CD4-positive, alpha-beta T cell treated with Interleukin-2 at 100 ng/mL for 4 hours (primary cell): ENCODE measurements at places on chromosomes 12 and 14.
A peak's percentile ranks its signal among the peaks of the same experiment; 100 is the strongest.

DNA sequence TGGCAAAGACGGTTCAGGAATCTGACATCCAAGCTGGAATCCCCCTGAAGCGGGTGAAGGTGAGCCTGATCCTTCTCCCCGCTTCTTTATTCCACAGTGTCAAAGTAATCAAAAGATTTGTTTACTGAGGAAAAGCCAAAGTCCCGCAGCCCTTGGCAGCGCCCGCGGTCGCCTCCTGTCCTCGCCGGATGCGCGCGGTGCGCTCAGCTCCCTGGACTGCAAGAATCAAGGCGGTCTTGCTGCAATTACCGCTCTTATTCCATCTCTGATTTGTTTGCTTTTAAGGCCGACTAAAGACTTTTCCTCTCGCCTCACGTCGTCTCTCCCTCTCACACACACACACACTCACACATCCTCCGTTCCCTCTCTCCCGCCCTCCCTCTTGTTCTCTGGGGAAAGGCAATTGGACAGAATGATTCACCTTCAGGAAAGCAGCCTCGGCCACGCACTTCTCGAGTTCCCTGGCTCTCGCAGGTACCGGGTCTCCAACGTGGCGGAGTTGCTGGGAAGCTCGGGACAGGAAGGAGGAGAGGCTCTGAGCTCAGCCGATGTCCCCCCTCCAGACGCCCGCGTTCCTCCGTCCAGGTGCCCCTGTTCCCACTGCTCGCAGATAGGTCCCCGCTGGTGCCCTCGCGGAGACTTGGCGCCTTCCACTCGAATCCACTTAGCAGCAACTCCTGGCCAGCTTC lies 68.6 kb upstream of the USP15 start:
- no peak for DNase-seq

DNA sequence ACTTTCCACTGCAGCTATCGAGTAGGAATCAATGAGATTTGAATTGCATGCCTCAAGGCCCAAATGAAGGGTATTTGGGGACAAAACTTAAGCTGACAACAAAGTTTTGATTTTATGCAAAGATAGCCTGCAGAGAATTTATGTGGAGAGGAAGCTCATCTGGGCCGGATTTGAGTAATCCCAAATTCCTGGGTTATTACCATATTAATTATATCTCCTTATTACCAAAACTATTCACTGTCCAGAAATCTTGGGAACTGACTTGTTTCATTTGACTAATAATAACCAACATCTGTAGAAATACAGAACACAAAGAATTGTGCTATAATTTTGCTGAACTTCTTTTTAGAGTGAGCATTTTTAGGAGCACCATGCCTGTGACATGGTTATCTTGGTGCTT lies 70.4 kb downstream of the KITLG start:
- DNase-seq, result no peak

- no peak for DNase-seq
Measured at GRCh38 chr14:28742171-28742846, 24.3 kb upstream of the FOXG1 start.

DNA sequence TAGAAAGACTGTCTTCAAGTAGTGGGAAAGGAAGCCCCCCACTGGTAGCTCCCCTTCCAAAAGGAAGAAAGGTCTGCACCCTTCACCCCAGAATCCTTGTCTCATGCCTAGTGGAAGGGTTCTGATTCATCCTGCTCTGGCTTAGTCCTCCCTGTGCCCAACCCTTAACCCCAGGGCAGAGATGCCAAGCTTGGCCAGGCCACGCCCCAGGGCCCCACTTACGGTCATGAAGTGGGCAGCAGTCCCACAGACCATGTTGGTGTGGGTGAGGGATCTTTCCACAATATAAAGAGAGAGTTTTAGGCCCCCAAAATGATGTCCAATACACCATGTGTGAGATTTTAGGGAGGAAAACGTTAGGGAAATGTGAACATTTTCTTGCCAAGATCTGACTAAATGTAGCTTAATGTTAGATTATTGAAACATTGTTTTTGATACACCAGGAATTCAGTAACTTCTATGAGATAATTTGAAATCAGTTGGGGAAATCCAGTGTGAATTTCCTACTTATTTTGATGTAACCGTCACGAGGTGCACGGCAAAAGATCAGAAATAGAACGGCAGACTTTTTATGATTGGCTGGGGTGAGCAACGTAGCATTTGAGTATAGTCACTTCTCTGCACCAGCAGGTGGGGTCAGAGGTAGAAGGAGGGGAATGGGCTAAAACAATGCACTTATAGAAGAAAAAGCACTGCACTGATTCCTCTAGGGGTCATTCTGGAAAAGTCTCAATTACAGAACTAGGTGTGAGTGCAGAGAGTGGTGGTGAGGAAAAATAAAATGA lies 8.2 kb upstream of the SSPN start:
- DNase-seq, result no peak

DNA sequence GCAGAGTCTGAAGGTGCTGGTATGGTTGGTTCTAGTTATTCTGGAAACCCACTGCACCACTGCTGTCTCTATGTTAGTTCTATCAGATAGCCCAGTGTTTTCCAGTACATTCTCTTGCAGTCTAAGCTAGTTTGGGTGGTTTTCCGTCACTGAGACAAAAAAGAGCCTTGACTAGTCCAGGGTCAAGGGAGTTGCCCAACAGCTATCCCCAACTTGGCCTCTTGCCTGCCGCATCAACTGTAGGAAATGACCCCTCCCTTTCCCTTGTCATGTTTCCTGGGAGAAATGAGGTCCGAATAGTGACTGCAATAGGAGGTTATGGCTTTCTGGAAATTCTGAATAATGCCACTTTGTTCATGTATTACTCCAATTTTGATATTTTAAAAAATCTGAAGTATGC lies 160.4 kb downstream of the EFCAB11 start:
- DNase-seq, result no peak

GRCh38 chr12:32431025-32431424 lies 31.7 kb downstream of the FGD4 start:
- no peak for DNase-seq

DNA sequence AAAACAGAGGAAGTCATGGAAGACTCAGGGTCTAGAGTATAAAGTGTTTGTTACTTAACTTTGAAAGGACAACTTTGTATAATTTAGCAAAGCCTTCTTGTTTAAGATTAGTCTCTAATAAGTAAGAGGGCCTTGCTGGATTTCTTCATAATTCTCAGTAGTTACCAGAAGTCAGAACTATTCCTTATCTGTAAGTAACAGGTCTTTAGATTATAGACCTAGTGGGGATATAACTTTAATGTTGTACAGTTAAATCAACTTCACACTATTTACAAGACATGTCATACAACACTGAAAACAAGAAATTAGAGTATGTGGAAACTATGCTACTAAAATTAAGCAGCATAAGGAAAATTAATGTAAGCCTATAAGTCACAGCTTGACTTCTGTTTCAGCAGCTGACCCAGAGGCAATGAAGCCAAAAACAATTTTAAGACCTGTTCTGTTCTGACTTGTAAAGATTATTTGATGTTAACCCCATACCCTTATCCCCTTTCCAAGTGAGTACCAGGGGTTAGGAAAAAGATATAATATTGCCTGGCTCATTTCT lies 398.3 kb downstream of the RAD51B start:
- DNase-seq, result no peak

GRCh38 chr14:102819176-102819628 lies 42.0 kb downstream of the TRAF3 start:
- DNase-seq, result peak; percentile 55

DNA sequence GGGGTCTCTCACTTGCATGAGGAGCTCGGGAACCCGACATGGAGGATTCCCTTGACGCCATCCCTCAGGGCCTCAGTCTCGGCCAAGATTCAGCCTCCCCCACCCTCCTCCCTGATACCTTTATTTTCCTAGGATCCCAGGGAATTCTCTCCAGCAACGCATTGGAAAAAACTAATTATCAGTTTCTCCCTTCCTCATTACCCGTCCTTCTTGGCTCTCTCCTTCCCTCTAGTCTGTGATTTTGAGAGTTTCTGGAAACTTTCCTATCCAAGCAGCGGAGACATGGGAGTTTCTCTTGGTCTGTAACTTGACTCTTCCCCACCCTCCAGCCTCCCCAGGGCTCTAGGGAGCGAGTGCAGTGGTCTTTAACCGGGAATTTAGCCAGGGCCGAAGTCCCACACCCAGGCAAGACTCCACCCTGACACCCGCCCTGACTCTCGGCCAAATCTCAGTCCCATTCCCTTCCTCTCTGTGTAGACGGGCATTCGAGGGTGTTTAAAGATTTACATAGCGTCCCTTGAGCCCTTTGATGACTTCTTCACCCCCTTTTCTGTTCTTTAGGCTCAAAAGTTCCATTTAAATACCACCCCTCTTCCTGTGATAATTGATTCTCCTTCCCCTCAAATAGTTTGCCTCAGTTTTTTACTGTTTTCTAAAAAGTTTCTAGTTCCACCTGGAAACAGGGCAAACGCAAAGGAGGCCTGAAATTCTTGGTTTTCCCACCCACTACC lies 6.7 kb downstream of the HOXC5 start:
- no peak for DNase-seq

- no peak for DNase-seq
Measured at GRCh38 chr12:3712209-3712992, 40.5 kb downstream of the CRACR2A start.

- no peak for DNase-seq
Measured at GRCh38 chr12:50066402-50066801, 9.0 kb downstream of the ASIC1 start.

- no peak for DNase-seq
Measured at GRCh38 chr12:107650977-107651376, 34.6 kb upstream of the PWP1 start.

DNA sequence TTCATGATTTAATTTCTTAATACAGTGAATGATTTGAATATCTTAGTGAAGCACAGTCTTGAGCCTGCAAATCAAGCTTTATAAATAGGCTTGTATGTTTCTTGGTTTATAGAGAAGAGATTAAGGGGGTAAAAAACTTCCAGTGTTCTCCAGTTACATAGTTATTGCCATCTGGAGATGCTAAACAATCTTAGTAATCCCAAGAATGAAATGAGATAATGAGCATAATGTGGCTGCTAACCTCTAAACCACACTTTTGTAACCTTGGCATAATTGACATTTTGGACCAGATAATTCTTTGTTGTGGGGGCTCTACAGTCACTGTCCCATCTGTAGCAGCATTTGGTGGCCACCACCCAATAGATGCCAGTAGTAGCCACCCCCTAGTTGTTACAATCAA lies 316.8 kb downstream of the CCDC91 start:
- DNase-seq, result no peak

GRCh38 chr12:84290168-84290567 lies 622.4 kb downstream of the SLC6A15 start:
- DNase-seq, result no peak

DNA sequence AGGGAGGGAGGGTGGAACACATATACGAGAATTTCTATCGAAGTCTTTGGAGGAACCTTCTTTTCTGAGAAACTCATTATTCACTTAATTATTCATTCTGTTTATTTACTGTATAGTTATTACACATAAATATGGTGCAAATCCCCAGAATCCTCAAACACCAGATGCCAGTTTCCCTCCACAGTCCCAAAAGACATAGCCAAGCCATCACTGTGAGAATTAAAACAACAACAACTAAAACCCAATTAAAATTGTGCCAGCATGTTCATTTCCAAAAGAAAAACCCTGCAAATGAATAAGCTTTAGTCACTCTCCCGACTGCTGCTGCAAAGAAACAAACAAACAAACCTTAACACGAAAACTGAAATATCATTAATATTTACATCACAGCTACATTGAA lies 173.5 kb downstream of the EFCAB11 start:
- no peak for DNase-seq

DNA sequence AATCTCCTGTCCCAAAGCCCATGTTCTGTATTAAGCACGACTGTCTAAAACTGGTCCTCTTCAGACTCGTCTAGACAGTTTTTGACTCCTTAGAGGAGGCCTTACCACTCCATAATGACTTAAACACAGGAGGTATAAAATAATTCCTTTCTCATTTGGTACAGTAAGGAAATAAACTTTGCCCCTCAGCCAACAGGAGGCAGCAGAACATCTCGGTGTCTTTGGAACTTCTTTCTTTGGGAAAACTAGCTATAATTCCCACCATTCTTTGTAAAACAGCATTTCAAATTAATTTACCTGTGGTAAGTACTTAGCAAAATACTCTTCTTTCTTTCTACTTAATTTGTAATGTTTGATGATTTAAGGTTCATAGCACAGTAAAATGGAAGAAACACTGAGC lies 292.7 kb upstream of the G2E3 start:
- no peak for DNase-seq

DNA sequence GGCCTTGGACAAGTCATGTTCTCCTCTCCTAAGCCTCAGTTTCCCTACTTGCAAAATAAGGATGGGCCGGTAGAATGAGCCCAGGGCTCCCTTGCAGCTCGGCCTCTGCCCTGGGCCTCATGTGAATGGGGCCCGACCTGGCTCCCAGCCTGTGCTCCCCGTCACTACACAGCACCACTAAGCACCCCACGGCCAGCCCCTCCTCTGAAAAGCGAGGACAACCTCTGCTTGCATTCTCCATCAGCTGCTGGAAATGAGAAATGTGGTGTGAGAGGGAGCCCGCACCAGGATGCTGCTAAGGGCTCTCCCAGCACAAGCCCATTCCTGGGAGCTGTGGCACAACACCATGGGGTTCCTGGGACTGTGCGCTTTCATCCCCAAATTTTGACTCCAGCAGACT lies 10.2 kb downstream of the SLC25A47 start:
- DNase-seq, result no peak

GRCh38 chr14:99574099-99574880 lies 29.7 kb downstream of the CCDC85C start:
- DNase-seq, result no peak

DNA sequence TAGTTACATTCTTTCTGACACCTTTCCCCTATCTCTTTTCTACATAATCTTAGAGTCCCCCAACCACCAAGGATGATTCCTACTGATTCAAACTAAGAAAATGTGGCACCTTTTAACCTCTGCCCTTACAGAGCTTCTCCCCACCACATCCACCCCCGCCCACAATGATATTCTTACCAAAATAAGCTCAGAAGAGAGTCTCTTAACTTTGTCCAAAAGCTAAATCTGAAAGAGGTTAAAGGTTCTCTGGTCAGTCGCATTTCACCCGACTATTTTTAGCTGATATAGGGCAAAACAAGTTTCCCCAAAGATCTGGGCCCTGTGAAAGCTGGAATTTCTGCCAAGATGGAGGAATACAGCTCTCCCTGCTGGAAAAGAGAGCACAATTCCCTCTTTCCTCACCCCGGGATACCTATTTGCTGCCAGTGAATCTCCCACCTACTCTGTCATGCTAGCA lies 128.6 kb downstream of the ZFP36L1 start:
- DNase-seq, result no peak

DNA sequence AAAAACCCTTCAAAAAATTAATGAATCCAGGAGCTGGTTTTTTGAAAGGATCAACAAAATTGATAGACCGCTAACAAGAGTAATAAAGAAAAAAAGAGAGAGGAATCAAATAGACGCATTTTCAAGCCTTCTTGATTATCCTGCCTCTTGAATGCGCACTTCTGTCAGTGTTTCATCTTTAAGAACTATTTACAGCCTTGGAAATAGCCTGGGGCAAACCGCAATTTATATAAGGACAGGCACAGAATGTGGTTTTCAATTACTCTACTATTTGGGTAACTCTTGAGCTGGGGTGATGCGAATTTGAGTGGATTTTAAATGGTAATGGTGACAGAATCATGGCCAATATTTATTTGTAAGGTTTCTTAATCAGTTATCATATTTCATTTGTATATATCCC lies 179.1 kb upstream of the OTX2 start:
- no peak for DNase-seq

GRCh38 chr12:111436811-111437210 lies 31.1 kb downstream of the SH2B3 start:
- DNase-seq, result no peak

GRCh38 chr12:76085520-76085868 lies 1.0 kb upstream of the NAP1L1 start:
- DNase-seq, result peak; percentile 59
